ENCODE measurements at places on chromosomes 7 and 10.

DNA sequence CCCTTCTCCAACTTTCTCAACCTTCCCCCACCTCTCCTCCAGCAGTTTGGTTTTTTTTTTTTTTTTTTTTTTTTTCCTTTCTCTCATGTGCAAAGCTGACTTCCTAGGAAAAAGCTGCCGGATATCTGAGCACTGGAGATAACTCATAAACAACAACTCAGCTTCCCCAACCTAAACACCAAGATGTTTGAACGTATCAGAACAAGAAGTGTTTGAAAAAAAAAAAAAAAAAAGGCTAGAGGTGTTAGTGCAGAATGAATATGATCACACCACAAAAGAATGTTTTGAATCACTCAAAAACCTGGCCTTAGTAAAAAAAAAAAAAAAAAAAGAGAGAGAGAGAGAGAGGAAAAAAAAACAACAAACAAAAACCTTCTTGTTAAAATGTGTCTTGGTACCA, 11.2 kb downstream of the GATA3 start:
- DNase-seq = no peak

DNA sequence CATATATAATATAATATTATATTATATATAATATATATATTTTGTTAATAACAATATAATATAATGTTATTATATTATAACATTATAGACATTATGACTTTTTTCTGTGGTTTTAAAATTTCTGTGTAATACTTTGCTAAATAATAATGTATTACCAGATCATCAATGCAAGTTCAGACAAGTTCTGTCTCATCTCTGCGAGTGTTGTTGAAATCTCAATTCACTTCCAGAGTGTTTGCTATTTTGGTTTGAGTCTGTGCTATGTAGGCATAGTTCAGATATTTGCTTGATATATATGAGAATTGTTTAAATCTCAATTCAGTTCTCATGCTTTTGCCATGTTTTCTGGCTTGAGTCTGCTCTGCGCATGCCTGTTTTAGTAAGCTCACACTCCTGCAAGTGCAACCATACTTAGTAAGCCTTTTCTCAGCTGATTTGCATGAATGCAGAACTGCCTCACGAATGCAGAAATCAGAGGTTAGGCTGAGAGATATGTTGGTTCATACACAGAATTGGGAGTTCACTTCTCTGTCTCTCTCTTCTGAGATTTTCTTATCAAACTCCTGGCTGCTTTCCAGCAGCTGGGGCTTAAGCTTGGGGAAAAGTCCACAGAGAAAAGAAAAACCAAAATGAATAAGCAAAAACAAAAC, 830.2 kb upstream of the SORCS1 start:
- no peak for DNase-seq

GRCh38 chr10:47332946-47333345, 10.7 kb downstream of the GDF2 start:
- no peak for DNase-seq

GRCh38 chr10:128927497-128928161, 539.4 kb upstream of the MGMT start:
- peak; percentile 38 for DNase-seq

DNA sequence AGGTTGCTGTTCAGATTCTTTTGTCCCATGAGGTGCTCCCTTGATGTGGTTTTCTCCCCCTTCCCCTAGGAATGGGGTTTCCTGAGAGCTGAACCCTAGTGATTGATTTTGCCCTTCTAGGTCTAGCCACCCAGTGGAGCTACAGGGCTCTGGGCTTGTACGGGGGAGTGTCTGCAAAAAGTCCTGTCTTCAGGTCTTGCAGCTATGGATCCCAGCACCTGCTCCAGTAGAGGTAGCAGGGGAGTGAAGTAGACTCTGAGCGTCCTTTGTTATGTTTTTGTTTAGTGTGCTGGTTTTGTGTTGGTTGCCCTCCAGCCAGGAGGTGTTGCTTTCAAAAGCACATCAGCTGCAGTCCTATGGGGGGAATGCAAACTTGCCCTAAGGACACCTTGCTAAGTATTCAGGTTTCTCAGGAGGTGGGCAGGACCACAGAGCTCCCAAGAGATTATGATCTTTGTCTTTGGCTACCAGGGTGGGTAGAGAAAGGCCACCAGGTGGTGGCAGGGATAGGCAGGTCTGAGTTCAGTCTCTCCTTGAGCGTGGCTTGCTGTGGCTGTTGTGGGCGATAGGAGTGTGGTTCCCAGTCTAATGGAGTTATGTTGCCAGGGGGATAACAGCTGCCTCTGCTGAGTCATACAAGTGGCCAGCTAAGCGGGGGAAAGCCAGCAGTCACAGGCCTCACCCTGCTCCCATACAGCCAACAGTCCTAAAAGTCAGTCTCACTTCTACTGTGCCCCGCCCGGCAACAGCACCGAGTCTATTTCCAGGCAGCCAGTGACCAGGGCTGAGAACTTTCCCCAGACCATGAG, 92.4 kb upstream of the JCAD start:
- no peak for DNase-seq

- DNase-seq = no peak
Observed at GRCh38 chr10:28633750-28634149, 43.6 kb upstream of the BAMBI start.

- DNase-seq = no peak
Observed at GRCh38 chr7:34083440-34083839, 178.1 kb downstream of the BMPER start.

GRCh38 chr10:14056610-14057332, 274.0 kb downstream of the FRMD4A start:
- DNase-seq = no peak

DNA sequence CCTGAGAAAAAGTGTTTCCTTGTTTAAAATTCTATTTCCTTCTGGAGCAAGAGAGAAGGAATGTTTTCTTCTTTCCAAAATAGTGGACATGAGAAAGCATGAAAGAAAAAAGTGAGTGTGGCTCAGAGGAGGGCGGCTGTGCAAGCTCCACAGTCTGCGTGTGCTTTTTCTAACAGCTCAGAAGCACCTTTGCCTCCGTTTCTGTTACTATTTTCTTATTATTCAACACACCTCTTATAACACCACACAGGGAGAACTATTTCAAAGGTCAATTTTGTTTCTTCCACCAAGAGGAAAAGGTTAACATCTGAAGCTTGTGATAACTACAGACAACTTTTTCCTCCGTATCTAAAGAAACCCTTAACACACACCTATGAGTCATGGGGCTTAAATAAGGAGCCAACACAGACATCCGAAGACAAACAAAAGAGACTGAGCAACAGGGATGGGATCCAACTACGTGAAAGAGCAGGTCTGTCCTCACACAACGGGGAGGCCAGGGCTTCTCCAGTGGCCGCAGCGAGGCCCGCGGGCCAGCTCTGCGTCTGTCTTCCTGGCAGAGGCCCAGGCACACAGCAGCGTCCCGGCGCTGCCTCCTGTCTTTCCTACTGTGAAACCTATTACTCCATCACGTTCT, 36.2 kb upstream of the NCAPG2 start:
- DNase-seq = peak; percentile 69

DNA sequence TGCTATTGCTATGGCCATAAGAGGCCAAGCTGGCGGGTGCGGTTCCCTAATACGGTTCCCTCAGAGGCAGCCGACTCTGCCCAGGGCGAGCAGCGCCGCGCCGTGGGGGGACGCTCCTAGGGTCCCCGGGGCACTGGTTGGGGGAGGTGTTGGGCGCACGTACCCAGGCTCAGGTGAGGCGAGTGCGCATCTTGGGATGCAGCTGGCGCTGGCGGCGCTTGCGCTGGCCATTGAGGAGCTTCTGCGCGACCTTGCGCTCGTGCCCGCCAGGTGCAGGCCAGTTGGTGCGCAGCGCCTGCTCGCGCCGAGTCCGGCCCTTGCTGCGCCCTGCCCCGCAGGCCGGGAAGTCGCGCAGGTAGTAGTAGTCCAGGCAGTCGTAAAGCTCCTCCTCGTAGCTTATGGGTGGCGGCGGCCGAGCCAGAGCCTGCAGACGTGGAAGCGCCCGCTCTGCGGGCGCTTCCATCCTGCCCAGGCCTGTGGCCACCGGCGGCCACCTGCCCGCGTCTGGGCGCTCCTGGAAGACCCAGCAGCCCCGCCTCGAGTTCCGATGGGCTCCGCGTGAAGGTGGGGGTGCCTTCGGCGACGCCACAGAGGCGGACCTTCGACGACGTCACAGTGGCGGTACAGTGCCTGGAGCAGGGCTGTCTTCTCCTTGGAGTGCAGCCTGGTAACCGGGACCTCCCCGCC, at the start of gene NUPR2:
TSS of gene NUPR2 (minus strand) at position 566 of the 687 bp plus-strand sequence. CDS start at position 463, 103 bp downstream.
- DNase-seq = no peak

DNA sequence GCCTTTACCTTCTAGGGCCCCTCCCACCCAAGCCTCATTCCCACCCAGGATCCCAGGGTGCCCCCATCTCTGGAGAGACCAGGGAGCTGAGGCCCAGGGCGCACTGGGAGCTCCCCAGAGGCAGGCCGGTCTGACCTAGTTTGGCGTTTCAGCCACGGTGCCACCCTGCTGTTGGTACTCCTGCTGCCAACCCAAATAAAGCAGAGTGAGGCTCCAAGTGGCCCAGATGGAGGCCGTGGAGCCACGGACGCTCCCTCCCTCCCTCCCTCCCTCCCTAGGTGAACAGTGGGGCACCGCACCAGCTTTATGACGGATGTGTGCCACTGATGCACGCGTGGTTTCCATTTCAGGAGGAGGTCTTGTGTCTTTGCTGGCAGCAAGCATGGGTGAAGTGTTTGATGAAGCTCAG, 1.8 kb downstream of the INPP5A start:
- DNase-seq = no peak

DNA sequence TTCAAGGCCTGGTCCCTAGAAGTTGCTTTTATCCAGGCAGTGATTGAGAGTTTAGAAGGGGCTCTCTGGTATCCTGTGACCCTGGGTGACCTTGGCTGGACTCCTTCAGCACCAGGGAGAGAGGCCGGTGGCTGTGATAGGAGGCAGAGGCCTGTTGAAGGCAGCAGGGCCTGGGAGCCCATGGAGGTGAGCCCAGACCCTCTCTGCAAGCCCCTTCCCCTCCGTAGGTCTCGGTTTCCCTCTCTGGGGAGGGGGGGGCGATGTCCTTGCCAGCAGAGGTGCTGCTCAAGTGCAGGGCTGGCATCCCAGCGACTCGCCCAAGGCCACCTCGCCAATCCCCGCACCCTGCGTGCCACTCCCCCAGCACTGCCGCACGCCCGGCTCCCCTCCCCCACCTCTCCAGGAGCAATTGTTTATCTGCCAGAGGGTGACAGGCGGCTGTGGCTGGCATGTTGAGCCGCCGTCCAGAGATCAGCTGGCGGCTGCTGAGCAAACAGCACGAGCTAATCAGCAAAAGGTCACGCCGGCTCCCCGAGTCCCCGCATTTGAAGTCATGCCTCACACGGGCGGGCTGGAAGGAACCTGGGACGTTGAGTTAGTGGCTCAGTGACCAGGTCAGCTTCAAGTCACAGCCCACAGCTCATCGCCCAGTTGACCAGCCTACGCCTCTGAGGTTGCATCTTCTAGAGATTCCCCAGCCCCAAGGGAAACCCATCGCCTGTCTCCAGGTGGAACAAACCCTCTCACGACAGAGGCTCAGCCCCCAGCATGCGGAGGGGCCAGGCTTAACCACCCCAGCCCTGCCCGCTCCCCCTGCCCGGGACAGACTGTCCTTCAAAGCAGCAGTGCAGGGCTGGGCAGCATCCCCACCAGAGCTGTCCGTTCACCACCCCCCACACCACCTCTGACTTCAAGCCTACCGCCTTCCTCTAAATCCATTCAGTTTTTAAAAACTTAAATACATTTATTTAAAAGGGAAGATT, 43.7 kb downstream of the ELFN1 start:
- no peak for DNase-seq

DNA sequence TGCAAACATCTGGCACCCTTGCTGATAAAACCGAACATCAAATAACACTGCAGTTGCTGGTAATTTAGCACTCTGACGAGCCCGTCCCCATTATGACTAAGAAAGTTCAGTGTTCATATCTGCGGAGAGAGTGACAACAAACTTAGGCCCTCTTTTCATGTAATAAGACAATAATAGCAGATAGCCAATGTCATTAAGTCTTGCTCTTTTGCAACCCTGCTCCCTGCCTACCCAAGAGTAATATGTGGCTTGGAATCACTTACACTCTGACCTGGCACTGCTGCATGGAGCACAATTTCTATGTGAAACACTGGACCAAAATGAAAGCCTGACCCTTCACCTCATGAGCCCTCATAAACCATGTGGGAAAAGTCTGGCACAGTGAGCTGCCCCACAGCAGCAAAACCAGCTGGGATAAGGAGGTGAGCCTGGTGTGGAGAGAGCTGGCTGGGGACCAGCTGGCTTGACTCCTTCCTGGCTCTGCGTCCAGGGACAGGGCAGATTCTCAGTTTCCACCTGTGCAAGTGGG, 86.5 kb downstream of the HIPK2 start:
- no peak for DNase-seq

GRCh38 chr7:50182759-50183158, 89.7 kb upstream of the ZPBP start:
- DNase-seq = no peak

GRCh38 chr10:103676058-103676785, 179.2 kb downstream of the SH3PXD2A start:
- peak; percentile 82 for DNase-seq

- no peak for DNase-seq
Observed at GRCh38 chr7:55150709-55151451, 132.1 kb downstream of the EGFR start.

- no peak for DNase-seq
Observed at GRCh38 chr7:128810473-128810872, 18.7 kb downstream of the CCDC136 start.

DNA sequence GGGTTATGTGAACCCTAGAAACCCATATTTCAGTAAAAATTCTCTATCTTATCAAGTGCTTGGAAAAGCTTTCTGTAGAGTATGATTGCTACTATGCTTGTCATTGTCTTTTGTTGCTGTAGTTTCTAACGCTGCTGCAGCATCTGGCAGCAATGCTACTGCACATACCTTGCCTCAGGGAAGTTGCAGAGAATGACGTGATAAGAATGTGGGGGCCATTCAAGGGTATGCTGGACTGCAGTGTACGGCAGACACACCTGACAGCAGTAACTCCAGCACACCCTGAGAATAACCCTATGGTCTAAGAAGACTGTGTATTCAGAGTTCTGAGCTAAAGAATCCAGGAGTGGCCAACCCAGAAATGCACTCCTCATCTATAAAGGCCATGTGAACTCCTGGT, 20.5 kb downstream of the TRIM4 start:
- no peak for DNase-seq

DNA sequence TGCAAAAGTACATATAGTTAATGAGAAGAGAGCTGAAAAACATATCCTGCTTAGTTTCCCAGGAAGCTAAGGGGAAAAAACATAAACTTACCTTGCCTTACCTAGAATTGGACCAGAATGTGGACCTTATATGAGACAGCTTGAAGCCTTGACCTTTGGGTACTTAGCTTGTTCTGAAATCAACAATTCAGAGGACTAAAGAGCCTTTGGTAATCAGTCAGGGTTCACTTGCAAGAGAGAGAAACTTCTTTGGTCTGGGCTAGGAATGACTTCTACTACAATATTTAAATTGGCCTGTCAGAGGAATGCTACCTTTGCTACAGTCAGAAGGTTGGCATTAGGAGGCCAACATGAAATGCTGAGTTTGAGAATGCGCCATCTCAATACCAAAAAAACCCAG, 24.9 kb downstream of the SAMD8 start:
- no peak for DNase-seq

GRCh38 chr10:7410862-7411670, at the start of gene SFMBT2:
SFMBT2 (minus strand) TSS chr10:7411034; CDS start chr10:7381898, 29,136 bp downstream.
- DNase-seq = peak; percentile 58

Measured in uterus (tissue), 4 donors.